ENCODE measurements at places on chromosomes 13 and 19. TPM values are rescaled to one million over a fixed set of nuclear protein-coding genes. Genes with fewer than 3 reads are reported as not detected.

Gene SIGLEC12
- total RNA-seq = 2.0 TPM

Gene NLRP5
- total RNA-seq = not detected

Gene ZNF582
- total RNA-seq = 4.0 TPM

Gene PAN3
- 36.4 TPM for total RNA-seq

Gene RASIP1
- total RNA-seq = 31.2 TPM

Gene ZNF222
- 4.4 TPM for total RNA-seq
